ENCODE measurements at places on chromosomes 7 and 10.

- no peak for DNase-seq
Observed at GRCh38 chr10:111113961-111114757, 37.3 kb downstream of the ADRA2A start.

- no peak for DNase-seq
Observed at GRCh38 chr7:45451342-45452035, 122.7 kb upstream of the ADCY1 start.

GRCh38 chr7:49580000-49580399, 193.4 kb upstream of the VWC2 start:
- DNase-seq, result no peak

DNA sequence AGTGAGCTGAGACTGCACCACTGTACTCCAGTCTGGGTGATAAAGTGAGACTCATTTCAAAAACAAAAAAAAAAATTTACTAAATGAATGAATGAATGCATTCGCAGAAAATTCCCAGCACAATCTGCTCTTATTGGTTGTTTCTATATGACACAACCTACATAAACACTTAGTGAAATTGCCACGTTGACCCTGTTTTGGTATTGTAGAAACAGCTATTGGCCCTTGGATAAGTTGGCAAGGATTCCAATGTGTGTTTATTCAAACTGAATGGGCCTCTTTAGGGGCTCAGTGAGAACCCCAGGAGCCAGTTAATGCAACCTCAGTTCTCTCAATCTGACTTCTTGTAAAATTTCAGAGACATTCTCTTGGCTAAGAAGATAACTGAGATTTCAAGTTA, 66.0 kb downstream of the HHEX start:
- DNase-seq, result no peak

- no peak for DNase-seq
Observed at GRCh38 chr7:46072722-46073121, 151.7 kb upstream of the IGFBP3 start.

GRCh38 chr7:81802251-81802650, 32.4 kb upstream of the HGF start:
- DNase-seq, result no peak

DNA sequence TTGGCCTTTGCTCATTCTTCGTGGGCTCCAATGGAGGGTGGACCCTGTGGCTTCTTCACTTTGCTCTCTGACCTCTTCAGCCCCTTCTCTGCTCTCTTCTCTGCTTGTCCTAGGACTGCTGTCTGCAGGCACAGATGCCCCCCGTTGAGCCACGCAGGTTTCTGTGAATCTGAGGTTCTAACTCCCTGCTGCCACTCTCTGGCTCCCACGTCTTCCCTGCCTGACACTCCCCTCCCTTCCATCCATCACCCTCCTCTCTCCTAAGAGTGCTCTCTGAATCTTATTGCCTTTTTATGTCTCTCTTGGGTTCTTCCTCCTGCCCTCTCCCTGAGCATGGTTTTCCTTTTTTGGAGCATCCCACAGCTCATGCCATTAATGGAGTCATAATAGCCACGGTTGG, 499.5 kb upstream of the GALNT17 start:
- no peak for DNase-seq

GRCh38 chr7:140214075-140214684, 37.4 kb upstream of the KDM7A start:
- no peak for DNase-seq

- DNase-seq, result no peak
Observed at GRCh38 chr7:128456255-128456725, 612 bp downstream of the HILPDA start.

DNA sequence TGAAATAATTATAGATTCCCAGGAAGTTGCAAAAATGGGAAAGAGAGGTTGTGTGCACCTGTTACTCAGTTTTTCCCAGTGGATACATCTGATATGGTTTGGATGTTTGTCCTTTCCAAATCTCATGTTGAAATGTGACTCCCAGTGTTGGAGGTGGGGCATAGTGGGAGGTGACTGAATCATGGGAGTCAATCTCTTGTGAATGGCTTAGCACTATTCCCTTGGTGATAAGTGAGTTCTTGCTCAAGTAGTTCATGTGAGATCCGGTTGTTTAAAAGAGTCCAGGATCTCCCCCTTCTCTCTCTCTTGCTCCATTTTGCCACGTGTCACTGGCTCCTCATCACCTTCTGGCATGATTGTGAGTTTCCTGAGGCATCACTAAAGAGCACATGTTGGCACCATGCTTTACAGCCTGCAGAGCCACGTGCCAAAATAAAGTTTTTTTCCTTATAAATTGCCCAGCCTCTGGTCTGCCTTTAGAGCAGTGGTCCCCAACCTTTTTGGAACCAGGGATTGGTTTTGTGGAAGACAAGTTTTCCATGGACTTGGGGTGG, 149.2 kb downstream of the RAMP3 start:
- no peak for DNase-seq

DNA sequence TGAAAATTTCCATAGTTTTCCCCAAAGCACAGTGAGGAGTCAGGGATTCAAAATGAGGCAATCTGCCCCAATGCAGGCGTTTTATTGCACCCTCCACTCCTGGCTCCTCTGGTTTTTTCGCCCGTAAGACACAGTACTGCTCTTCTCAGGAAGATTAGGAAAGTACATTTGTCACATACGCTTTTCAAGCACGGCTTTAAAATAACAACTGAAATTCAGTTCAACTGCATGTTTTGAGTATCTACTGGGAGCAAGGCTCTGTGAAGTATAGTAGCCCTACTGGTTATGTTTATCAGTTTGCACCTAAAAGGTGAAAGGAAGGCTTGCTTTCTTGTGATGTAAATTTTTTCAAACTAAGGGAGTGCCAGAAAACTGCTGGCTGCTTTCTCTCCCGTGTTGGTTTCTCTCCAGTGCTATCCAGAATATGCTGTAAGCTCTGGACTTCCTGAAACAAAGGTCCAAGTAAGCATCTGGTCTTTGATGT, 1.9 kb upstream of the SGMS1 start:
- no peak for DNase-seq

GRCh38 chr7:47635091-47636080, 53.5 kb upstream of the TNS3 start:
- DNase-seq, result no peak

GRCh38 chr10:132301371-132302330, 6.1 kb downstream of the STK32C start:
- no peak for DNase-seq

DNA sequence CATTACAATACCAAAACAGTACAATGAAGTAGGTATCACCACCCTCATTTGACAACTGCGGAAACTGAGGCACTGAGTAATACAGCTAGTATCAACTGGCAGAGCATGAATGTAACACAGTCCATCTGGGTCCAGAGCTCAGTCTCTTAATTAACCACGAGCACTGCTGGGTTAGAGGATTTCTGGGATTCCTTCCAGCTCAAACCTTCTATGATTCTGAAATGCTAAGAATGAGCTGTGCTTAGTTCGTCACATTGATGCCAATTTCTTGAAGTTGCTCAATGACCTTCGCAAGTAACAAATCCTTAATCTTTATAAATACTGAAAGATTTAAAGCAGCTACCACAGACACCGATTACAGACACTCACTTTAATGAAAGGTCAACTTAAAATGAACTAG, 62.5 kb downstream of the SGMS1 start:
- DNase-seq, result no peak

DNA sequence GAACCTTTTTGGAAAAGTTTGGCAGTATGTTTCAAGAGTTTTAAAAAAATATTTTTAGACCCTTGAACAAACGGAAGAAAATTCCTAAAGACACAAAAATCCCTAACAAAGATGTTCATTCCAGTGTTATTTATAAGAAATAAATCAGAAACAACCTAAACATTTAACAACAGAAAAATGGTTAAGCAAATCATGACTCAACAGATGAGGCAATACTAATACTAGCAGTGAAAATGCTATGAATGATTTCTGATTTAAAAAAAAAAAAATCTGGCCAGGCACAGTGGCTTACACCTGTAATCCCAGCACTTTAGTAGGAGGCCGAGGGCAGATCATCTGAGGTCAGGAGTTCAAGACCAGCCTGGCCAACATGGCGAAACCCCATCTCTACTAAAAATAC, 61.0 kb downstream of the ARHGAP12 start:
- no peak for DNase-seq

- no peak for DNase-seq
Observed at GRCh38 chr7:25255611-25256332, 27.5 kb upstream of the NPVF start.

- peak; percentile 18 for DNase-seq
Observed at GRCh38 chr7:24981171-24981951, 1.4 kb upstream of the OSBPL3 start.

GRCh38 chr10:14486777-14487487, 156.2 kb upstream of the FRMD4A start:
- DNase-seq, result no peak

DNA sequence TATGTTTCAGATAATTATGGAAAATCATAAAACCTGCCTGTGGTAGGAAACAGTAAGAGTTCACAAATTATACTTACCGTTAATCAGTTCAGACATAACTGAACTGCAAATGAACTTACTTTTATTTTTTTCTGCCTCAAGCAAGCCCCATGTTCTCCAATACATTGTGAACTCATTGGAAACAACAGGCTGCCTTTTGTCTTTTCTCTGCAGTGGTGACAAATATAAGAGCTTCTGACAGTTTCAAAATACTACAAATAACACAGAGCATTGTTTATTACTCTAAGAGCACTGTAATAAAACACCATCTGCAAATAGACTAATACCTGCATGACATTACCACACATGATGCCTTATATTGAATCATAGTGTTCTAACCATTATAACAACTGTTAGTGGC, 94.0 kb upstream of the CDCA7L start:
- DNase-seq, result no peak

GRCh38 chr7:76234931-76235441, 33.3 kb downstream of the SRRM3 start:
- DNase-seq, result peak; percentile 70

GRCh38 chr10:22593026-22593425, 121.4 kb downstream of the PIP4K2A start:
- DNase-seq, result no peak

DNA sequence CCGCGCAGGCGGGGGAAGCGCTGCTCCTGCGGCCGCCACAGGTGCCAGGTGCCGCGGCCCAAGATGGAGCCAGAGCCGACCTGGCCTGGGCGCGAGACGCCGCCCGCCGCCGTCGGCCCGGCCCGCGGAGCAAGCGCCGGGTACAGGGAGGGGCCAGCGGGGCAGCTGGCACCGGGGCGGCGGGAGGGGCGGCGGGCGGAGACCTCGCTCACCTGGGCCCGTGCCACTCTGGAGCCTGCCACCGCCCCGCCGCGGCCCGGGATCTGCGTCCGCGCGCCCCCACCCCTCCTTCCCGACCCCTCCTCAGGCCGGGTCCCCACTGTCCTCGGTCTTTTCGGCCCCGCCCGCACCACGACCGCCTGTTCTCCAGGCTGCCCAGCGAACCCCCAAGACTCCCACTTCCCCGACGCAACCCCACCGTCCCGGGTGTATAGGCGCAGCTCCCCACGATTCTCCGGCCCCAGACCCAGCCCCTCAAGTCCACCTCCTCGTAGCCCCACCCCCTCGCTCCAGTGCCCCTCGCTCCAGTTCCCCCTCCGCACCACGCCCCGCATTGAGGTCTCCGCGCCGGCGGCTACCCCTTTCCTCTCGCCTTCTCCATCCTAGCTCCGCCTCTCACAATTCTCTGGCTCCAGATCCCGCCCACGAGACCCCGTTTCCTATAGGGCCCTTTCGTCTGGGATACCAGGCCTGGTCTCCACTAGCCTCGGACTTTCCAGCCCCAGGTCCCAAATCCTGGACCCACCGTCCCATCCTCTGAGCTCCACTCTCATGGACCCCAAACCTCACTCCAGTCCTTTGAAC, at the start of gene GPRIN2:
Gene GPRIN2, minus strand, starts transcription at position 144 of the 804 bp plus-strand sequence. CDS start 5,922 bp downstream, outside the sequence.
- DNase-seq, result no peak

DNA sequence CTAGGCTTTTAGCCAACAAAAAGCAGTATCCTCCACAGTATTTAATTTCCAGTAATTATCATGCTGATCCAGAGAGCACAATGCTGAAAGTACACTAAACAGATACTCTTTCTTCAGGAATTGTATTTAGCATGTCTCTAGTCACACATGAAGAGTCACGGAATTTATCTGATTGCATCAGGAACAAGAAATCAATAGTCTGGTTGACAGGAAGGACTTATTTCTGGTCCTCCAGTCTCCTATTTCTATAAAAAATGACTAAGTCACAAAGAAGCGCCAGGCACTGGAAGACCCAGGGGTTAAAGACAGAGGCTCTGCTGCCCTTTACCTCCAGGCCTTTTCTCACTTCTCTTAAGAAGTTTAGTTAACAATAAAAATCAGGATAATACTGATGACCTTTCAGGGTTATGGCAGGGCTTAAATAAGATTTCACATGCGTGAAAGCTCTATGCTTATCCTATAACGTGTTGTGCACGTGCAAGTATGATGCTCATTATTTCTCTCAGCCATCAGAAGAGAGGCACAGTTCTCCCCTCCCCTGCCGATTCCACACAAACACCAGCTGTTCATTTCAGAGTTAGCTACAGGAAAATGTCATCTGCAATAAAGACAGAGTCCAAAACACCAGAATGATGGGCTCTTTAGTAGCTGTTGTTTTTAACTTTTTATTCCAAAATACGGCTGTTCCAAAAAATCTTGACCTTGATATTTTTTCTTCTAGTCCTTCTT, 36.9 kb downstream of the SLC26A4 start:
- DNase-seq, result no peak

DNA sequence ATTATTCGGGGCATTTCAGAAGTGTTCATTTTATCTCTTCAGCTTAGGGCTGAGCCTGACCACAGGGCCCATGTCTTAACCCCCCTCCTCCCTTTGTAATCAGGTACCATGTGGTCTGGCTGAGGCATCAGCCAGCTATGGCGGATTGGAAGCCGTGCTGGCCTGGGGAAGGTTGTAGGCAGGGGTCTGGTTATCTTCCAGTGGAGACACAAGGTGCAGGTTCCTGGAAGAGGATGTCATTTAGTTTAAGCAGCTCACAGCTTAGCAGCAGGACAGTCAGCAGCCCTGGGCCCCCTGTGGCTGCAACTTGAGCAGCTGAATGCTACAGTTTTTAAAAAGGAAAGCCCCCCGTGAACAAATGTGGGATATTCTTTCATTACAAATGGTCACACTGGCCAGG, 22.1 kb downstream of the BAG3 start:
- no peak for DNase-seq

Measured in stimulated activated CD4-positive, alpha-beta T cell treated with anti-CD3 and anti-CD28 coated beads, Interleukin-15, amount 100 ng/mL, for 1 hour (primary cell).